ENCODE measurements at places on chromosomes 2 and 18.

DNA sequence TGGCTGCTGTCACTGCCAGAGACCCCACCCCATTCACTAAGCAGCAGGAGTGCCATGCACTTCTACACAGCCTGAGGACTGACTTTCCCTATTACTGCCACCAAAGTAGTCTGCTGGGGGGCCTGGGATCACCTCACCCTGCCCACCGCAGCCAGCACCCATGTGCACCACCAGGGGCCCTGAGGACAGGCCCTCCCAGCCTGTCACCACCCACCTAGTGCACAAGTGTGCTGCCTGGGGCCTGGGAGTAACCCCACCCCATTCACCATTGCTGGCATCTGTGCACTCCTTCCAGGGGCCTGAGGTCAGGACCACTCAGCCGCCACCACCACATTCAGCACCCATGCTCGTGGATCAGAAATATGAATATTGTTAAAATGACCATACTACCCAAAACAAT, 247.8 kb upstream of the NCKAP5 start:
- DNase-seq, result no peak

DNA sequence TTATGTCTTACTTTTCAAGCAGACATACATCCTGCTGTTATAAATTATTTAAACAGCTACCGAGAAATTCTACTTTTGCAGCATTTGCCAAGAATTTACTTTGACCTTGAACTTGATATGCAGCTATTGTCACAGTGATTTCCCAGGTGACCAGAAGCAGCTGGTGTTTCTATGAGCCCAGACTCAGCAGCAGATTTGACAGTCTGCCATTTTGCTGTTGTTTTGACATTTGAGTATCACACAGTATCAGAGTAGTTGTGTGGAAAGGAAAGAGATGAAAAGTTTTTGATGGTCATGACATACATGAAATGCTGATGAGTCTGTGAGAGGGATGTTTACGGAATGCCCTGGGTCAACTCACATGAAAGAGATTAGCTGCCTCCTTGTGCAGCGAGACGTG, 6.6 kb upstream of the CCDC195 start:
- DNase-seq, result peak; percentile 49

GRCh38 chr2:35160871-35161270, 1194.7 kb upstream of the CRIM1 start:
- DNase-seq, result no peak

DNA sequence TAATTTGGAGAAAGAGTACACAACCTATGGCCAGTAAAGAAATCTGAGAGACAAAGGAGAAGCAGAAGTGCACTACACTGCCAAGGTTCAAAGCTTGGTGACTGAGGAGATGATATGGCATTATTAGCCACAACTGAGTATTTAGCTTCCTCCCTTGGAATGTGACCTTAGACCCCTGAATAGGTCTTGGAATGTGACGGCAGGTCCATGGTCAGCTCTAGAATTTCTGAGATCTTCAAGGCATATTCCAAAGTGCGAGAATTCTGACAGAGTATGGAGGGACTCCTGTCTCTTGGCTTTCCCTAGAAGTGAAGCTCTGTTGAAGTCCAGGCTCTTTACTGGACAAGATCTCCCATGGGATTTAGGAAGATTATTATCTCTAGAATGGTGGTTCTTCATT, 130.0 kb upstream of the FN1 start:
- no peak for DNase-seq

Data from muscle of back (tissue), 13 donors.